Stimulated activated CD4-positive, alpha-beta T cell treated with anti-CD3 and anti-CD28 coated beads, Interleukin-4, amount 100 ng/mL, for 4 hours (primary cell): ENCODE measurements at places on chromosomes 3 and 15.
A peak's percentile ranks its signal among the peaks of the same experiment; 100 is the strongest.

DNA sequence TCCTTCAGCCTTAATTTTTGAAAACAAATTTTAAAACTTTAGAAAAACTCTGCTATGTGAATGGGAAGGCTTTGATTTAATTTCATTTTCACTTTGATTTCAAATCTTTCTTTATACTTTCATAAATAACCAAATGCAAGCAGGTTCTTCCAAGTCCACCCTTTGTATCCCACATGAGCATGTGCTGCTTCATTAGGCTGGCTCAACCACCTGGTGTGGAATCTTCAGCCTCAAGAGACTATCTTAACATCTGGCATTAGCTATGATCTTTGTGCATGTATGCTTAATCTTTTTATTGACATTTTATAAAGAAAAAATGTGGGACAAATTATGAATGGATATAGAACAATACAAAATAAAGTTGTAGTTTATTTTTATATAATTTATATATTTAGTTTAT, 81.8 kb upstream of the MLF1 start:
- DNase-seq, result no peak

DNA sequence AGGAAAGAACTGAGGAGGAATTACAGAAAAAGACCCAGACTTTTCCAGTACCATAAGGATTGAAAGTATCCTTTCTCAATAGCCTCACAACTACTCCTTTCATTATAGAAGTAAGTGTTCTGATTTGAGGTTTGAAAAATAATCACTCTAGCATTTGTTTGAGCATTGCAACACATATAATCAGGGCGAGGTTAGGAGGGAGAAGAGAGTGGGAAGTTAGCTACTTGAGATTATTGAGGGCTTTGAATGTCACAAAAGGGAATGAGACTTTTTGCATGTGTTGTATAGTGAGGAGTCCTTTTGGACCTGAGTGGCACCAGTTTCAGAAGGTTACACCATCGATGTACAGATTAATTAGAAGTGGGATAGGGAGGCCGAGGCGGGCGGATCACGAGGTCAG, 65.2 kb upstream of the TNIK start:
- DNase-seq, result no peak

DNA sequence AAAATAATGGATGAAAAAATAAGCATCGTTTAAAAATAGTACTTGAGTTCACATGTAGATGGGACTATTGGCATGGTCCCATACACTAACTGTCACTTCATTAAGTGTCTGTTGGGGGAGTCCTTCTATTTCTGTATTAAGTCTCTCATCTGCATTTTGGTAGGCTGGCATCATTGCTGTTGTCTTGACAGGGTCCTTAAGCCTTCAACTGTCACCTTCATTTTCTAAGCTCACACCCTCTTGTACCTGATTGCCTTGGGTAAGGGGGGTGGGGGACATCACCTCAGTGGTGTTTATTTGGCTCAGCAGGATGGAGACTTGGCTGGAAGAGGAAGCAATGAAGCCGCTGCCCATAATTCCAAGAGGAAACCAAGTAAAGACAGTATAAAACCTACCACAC, 202.0 kb upstream of the VEPH1 start:
- no peak for DNase-seq

- DNase-seq, result no peak
Measured at GRCh38 chr3:125622381-125622791, 27.1 kb upstream of the OSBPL11 start.

- DNase-seq, result no peak
Measured at GRCh38 chr3:79986338-79986737, 218.5 kb upstream of the ROBO1 start.

GRCh38 chr3:97656638-97657037, 107.9 kb upstream of the ARL6 start:
- DNase-seq, result no peak

GRCh38 chr15:89899295-89899945, 5.6 kb upstream of the AP3S2 start:
- DNase-seq, result no peak

DNA sequence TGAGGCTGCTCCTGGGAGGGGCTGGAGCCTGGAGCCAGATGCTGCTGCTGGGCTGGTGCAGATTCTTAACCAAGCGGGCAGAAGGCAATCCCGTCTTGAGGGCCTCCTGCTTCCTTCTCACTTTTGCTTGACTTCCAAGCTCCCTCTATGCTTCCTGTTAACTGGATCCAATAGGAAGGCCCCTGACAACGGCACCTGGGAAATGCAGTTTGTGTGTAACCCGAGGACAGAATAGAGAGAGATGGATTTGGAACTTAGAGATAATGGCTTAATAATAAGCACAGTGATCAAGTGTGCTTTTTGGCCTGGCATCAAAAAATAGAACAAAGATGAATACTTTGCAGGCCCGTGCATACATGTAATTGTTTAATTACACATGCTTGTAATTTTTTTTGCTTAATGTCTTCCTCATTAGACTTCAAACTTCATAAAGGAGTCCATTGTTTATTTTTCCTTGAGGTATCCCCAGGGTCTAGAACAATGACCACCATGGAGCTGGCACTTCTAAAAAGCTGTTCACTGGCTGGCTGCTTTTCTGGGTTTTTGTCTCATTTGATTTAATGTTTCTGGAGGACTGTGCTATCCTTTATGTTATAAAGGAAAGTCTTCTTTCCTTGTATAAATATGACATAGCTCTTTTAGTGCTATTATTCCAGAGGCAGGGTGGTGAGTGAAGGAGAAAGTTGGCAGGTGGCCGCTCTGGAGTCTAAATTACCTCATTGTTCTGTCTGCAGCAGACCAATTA, 63.3 kb upstream of the MITF start:
- DNase-seq, result no peak

GRCh38 chr3:188234132-188234531, 80.2 kb downstream of the LPP start:
- no peak for DNase-seq

- DNase-seq, result no peak
Measured at GRCh38 chr3:111509308-111509707, 32.7 kb upstream of the CD96 start.

- no peak for DNase-seq
Measured at GRCh38 chr3:116139641-116140040, 305.6 kb downstream of the LSAMP start.

DNA sequence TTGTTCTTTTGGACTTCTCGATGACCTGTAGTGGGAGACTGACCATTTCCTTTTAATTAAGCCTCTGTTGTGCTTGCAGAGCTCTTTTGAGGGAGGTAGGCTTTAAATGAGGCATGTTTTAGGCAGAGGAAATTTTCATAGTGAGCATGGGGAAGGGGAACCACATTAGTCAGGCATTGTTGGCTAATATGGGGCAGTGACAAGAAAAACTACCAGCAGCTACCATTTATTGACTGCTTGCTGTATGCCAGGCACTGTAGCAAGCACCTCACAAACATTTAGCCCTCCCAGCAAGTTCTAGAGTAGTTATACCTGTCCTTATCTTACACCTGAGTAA, 10.9 kb downstream of the ATG7 start:
- DNase-seq, result no peak

GRCh38 chr15:55800216-55800615, 57.3 kb upstream of the PRTG start:
- no peak for DNase-seq

GRCh38 chr3:134375582-134376384, 1.5 kb upstream of the AMOTL2 start:
- DNase-seq, result no peak

- no peak for DNase-seq
Measured at GRCh38 chr3:36319680-36320079, 60.6 kb upstream of the STAC start.

DNA sequence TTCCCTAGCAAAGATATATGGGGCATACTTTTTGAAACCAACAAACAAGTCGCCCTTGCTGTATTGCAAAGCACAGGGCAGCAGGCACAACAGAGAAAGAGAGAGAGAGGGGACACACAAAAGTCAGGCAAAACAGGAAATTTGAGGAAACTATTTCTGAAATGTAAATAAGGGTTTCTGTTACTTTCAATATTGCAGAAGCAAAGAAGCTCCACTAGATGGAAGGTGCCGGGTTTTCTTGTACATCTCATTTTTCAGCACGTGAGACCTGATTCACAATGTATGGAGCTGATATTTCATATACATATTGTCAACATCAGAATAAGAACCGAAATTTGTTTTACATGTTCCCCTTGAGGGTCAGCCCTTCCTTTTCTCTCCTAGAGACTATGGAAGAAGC, 127.4 kb downstream of the FOXP1 start:
- DNase-seq, result no peak

- DNase-seq, result no peak
Measured at GRCh38 chr3:24548278-24548677, 53.6 kb upstream of the THRB start.

DNA sequence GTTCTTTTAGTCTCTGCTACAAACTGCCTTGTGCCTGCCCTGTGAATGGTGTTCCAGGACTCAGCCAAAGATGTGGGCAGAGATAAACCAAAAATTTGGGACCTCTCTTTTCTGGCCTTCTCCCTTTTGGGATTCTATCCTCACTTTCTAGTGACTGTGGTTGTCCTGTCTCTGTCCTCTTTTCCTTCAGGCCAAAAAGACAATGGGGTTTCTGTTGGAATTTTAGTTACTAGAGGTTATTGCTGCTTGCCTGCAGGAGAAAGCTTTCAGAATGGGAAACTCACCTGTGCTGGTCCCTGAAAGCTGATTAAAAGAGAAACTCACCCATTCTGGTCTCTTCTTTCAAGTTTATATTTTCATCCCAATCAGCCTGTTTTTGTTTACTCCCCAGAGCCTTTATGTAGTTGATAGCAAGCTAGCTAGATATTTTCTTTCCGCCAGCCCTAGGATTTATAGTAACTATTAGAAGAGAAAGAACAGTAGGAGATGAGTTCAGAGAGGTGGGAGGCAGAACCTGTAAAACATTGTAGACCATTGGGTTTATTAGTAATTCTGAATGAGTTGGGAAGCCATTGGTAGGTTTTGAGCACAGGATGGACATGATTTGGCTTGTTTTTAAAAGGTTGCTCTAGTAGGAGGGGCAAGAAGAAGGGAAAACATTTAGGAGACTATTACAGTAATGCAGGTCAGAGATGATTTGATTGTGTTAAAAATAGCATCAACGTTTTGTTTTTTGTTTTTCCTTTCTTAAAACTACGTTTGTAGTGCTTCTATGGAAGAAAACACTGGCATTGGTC, 138.9 kb downstream of the TCF12 start:
- no peak for DNase-seq

DNA sequence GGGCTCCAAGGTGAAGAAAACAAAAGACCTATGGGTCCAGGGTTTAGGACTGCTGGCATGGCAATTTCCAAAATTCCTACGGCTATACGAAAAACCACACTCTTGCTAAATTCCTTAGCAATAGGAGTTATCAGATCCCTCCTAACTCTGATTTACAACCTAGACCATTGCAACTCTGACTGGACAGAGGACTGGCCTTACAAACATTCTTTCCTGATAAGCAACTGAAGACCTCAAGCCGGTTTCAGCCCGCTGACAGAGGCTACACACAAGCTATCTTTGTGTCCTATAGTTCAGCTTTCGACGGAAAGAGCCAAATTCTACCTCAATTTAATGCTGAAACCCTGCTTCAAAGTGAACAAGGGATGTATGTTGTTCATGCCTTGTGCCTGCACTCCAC, 38.3 kb upstream of the AGBL1 start:
- DNase-seq, result no peak

DNA sequence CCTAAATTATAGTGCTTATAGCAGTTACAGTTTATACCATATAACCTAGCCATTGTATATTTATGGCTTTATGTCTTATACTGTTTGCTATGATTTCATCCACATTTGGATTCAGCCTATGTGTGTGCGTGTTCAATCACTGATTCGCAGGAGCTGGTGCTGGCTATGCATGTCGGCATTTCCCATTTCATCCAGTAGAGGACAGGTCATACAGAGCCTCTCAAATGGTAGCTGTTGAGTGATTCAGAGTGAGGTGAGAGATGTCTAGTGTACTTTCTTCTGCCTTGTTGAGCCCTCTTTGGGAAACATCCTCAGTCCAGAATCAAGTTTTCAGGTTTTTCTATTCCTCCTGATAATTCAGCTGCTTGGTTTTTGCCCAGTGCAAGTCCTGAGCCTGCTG, 76.1 kb downstream of the FRMD4B start:
- no peak for DNase-seq

DNA sequence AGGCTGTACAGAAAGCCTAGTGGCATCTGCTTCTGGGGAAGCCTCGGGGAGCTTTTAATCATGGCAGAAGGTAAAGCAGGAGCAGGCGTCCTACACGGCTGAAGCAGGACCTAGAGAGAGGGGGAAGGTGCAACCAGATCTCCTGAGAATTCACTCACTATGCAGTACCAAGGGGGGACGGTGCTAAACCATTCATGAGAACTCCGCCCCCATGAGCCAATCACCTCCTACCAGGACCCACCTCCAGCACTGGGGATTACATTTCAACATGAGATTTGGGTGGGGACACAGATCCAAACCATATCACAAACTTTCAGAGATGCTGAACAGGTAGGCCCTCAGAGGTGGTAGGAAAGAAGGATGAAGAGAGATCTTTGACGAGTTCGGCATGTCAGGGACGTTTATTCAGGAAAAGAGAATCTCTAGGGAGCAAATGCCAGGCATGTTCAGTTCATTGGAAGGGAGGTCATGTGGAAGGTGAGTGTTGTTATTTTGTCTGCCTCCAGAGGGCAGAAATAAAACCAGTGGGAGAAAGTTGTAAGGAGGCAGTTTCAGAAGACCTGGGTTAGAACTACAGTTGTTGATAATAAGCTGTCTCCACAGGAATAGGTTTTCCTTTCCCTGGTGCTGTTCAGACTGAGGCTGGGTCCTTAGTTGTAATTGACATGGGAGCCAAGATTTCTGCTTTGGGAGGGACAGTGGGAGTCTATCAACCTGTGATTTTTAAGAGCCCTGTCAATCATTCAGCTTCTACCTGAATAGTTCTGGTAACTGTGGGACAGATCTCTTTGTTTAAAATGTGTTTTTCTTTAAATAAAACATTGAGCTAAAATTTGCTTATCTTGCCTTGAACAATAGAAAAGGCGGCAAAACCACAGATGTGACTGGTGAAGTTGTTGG, 4.3 kb upstream of the FNDC3B start:
- DNase-seq, result no peak

- peak; percentile 82 for DNase-seq
Measured at GRCh38 chr3:141243271-141243707, 11.7 kb downstream of the PXYLP1 start.

- no peak for DNase-seq
Measured at GRCh38 chr15:57017024-57017423, 98.6 kb downstream of the TCF12 start.

DNA sequence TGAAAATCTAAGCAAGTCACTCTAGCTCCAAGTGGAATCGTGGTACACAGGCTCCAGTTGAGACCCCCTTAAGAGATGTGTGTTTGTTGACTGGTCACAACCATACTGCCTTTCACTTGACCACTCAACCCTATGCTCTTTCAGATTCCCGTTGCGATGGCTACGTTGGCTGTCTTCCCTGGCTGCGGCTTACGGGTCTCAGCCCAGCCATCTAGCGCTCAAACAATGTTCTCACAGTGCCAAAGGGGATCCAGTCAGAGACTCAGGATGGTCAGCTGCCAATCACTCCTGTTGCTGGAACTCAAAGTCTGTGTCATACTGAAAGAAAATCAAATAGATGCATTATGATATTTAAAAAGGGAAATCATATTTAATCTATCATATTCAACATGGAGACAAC, 237.6 kb downstream of the ITPR1 start:
- DNase-seq, result no peak
